Activated T-cell treated with anti-CD3 and anti-CD28 coated beads for 24 hours (primary cell): ENCODE measurements at places on chromosomes 11 and 22.

DNA sequence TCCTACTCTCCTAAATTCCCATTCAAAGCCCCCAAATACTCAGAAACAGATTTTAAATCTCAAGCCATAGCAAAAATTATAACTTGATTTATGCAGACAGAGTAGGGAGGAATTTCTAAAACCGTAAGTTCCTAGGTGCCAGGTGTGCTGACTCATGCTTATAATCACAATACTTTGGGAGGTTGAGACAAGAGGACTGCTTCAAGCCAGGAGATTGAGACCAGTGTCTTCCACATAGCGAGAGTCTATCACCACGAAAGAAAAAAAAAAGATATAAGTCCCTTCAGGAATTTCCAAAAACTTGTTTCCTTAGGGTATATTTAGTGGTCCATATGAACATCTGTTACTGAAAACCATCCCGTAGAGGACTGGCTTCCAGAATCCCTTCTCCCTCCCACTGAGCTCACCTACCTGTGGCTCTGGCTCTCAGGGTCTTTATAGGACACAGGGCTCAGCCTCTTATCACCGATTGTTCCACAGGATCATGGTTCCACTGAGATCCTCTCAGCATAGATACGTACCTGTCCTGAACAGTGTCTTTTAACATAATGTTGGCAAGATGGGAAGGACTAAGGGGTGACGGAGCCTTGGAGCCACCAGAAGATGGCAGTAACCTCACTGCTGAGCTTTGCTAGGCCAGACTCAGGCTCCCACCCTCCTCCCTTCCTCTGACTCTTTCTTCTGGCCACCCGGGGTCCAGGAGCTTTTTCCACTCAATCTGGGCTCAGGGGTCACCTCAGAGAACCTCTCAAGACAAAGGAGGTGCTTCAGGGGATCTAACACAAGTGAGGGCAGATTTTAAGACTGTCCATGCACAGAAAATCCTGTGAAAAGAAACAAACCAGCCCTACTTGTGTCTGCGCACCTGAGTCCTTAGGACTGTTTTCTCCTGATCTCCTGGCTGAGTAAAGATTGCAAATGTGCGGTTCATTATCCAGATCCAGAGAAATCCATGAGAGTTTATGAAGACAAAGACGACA is 117.5 kb upstream of the TOP3B start:
- DNase-seq = no peak

DNA sequence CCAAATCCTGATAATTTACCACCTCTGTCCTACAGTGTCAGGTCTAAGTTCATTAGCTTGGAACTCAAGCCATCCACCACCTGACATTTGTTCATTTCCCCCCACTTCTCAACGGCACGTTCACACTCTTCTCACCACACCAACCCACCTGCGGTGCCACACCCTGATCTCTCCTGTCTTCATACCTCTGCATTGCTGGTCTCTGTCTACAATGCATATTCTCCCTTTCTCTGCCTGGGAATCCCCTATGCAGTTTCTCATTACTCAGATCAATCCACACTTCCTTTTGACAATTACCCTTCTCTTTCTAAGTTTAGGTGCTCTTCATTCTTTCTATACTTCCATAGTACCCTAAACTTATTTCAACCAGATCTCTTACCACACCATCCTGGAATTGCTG is 20.4 kb upstream of the EMSY start:
- DNase-seq = no peak

GRCh38 chr11:69879729-69880005 is 60.5 kb upstream of the FGF3 start:
- DNase-seq = no peak

DNA sequence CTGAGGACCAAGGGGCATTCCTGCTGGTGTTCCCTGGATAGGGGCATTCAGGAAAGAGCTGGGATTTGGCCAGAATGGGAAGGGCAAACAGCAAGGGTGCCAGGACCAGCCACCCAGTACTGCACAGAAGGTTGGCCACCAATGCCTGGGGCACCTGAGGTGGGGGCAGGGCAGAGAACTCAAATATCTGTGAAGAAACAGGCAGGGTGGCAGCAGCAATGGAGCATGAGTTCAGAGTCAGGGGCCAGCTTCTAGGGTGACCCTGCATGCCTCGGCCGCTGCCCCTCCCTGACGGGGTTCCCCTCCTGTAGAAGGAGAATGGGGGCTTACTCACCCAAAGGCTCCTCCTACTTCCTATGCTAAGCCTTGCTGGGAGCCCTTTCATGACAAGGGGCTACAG is 79.3 kb upstream of the SHANK2 start:
- DNase-seq = no peak

- no peak for DNase-seq
Observed at GRCh38 chr11:124898711-124899110, 1.0 kb upstream of the ROBO4 start.

- no peak for DNase-seq
Observed at GRCh38 chr22:22682807-22683667, 38.6 kb downstream of the GGTLC2 start.

DNA sequence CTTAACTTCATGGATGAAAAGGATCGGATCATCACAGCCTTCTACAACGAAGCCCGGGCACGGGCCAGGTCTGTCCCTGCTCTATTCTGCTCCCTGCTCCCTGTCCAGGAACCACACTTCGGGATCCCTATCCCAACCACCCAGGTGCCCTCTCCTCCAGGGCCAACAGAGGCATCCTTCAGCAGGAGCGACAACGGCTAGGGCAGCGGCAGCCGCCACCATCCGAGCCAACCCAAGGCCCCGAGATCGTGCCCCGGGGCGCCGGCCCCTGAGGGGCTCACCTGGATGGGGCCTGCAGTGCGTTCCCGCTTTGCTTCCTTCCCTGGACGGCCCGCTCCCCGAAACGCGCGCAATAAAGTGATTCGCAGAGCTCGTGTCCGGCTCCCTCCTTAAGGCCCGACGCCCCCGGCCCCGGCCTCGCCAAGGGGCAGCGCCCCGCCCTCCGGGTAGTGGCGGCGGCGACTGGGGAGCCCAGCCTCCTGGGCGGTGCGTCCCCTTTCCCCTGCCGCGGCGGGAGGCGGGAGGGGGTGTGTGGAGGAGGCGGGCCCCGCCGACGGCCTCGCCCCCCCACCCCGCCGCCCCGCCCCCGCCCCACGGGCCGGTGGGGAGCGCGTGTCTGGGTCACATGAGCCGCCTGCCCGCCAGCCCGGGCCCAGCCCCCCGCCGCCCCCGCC is at the start of gene VEGFB:
TSS of gene VEGFB (plus strand) at position 672 of the 674 bp plus-strand sequence. CDS start 250 bp downstream, outside the sequence.
- DNase-seq = peak; percentile 64
